ENCODE measurements at places on chromosomes 7 and 10.

DNA sequence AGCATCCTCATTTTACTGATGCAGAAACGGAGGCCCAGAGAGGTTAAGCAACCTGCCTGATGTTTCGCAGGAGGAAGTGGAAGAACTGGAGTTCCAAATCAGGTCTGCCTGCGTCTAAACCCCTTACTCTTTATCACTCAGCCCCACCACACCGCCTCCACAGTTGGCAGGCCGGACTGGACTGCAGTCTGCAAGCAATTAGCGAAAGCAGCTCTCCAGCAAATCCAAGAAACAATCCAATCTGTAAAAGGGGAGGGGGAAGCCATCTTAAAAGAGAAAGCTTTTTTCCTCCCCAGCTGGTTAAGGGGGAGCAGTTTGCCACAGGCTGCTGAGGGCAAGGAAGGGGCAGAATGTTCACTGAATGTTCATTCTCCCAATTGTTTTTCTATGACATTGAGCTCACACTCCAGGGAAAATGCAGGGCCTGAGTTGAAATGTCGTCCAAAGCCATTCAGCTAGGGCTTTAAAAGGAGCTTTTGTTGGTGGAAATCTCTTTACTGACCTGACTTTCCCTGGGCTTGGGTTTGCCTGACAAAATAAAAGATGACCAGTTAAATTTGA lies 350.1 kb downstream of the RNLS start:
- DNase-seq = no peak

DNA sequence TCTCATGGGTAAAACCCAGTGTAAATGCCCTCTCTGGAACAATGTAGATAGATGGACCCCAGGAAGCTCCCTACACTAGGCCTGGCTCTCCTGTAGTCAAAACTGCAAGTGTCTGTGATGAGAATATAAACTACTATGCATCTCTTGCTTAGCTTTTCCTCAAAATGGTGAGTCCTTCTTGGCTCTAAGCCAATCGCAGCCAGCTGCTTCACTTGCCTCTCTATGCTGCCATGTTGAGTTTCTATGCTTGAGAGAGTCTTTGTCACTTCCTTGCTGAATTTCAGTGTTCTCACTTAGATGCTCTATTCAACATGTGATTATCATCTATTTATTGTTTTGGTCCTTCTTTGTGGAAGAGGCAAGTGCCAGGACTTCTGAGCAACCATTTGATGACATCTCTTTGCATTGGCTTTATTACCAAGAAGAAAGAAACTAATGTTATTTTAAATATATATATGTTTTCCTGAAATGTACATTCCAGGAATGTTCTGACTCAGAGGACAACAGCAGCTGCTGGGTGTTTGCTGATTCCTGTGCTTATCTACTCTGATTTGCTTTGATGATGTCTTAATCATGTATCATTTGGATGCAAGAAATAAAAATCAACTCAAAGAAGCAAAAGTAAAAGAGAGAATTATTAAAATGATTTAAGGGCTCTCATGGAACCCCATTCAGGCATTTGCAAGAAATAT lies 16.6 kb downstream of the TAS2R40 start:
- DNase-seq = no peak

GRCh38 chr10:124047427-124048152 lies 45.8 kb downstream of the CHST15 start:
- no peak for DNase-seq

- no peak for DNase-seq
Observed at GRCh38 chr10:78634835-78635234, 433.9 kb upstream of the ZMIZ1 start.

DNA sequence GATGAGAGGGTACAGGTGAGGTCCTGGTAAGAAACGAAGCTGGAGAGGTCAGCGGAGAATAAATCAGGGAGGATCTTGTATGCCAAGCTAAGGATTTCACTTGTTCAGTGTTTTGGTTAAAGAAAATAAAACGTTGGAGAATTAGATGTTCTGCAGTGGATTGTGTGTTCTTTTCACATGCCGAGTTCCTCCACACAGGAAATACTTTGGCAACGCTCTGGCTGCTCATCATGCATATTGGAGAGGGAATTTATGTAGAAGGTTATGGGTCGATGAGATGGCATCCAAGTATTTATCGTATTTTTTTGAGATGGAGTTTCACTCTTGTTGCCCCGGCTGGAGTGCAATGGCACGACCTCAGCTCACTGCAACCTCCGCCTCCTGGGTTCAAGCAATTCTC lies 11.0 kb downstream of the RPS24 start:
- DNase-seq = no peak

DNA sequence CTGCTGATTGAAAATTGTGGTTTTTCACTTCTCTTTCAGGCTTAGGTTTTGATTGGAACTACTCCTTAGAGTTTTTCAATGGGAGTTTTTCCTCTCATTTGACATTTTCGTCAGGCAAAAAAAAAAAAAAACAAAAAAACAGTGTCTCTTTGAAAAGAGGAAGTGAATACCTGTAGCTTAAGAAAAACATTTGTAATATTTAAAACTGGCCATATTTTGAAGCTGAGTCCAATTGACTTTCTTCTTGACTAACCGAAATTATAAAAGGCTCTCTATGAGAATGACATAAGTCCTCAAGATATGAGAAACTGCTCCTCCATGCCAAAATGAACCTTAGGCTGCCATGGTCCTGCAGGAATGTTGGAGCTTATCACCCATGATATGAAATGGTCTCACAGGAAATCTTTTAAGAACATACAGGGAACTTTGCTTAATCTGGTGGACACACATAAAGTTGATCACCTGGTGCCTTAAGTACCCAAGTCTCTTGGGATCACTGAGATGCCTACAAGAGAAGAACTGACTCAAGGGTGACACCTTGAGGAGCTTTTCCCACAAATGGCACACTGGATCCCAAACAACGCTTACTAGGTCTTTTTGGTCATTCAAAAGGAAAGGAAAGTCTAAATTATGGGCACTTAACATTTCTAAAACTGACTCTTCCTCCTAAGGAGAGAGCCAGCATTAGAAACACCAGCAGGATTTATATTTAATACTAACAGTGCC lies 263.4 kb downstream of the CDC14C start:
- DNase-seq = no peak

DNA sequence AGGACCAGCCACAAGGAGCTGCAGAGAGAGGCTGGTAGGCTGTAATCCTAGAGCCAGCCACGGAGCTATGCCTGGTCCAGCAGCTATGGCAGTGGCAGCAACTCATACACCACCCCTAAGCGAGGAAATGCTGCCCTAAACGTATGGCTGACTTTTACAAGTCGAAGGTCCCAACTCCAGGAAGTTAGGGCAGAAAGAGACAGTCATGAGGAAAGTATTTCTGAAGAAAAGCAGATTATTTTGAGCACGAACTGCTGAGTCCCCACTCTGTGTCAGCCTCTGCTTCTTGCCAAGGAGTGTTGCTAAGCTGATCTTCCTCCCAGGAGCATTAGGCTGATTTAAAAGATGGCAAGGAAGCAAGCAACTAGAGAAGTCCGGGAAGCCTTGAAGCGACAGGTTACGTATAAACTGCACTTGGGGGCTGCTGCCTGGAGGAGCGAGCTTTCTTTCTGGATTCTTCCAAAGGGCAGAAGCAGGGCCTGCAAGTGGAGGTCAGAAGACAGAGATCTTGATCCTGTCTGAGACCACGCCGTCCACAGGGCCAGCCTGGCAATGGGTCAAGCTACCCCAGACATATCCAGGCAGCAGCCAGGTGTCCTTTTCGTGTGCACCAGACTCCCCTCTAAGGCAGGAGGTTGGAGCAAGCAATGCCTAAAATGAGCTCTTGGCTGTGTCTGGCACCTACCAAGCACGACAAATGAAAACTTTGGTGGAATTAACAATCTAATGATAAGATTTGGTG lies 39.4 kb downstream of the PLXNA4 start:
- DNase-seq = no peak

DNA sequence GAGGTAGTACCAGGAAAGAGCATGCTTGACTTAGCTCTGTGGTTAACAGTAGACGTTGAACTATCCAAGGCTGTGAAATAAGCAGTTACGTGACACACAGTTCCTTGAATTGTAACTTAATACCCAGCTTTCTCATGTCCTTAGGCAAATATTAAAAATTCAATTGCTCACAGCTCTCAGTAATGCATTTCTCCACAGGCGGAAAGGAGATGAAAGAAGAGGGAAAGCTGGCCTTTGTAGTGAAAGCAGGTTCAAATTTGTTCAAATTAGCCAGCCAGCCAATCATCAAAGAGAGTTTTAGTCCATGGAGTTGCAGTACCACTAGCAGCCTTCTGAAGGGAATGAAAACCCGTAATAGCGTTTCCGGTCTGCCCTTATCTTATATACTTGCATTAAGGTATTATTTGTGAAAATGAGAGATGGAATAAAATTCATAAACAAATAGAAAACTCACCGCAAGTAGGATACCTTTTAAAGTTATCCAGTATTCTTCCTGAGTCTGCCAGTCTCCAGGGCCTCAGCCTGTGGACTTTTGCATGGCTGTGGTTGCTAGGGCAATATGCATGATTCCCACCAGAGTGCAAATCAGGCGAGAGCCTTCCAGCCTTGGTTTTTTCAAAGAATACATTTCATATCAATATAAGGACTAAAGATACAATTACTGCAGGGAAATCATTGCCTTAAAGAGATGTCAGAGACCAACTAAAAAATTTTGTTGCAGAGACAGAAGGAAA lies 795.5 kb downstream of the TNS3 start:
- DNase-seq = no peak

DNA sequence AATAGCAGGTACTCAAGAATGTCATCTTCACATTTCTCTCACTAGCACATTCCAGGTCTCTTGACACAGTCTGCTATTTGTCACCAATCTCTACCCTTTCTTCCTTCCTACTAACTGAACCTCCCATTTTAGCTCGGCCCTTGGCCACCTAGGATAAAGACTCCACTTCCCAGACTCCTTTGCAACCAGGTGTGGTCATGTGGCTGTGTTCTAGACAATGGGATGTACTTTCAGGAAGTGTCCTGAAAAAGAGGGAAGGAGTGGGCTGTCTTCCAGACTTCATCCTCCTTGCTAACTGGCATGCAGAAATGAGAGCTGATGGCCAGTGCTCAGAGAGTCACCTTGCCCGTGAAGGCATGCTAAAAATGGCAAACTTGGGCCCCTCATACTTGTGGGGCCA lies 139.2 kb downstream of the AMPH start:
- no peak for DNase-seq

DNA sequence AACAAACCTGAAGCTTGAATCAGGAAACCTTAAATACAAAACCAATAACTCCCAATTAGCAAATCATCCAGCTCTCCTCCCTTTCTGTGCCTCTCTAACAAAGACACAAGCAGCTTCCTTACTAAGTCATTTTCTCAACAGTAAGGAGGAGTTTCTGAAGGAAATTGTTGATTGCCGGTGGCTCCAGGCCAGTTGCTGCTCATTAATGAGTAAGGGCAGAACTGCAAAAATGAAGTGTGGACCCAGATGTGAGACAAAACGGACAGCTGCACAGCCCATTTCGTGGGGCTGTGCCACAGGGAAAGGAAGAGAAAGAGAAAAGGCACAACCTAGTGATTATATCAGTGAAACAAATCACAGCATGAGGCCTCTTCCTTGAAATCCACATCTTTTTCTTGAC lies 42.8 kb upstream of the RHOBTB1 start:
- DNase-seq = no peak

DNA sequence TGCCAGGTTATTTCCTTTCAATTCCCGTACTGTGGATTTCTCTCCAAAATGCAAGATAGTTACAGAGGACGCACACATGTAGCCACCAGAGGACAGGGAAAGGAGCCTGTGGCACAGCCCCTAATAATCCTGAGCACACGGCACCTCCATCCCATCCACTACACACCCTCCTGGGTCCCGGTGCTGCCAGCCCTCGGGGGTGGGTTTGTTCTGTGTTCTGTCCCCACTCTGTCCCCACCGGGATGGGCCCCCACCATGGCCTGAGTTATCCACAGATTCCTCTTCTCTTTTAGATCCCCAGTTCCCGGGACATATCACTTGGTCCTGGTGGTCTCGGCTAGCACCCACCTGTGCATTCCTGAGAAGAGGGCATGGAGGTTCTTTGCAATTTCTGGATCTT lies 196.9 kb upstream of the PPP2R2D start:
- no peak for DNase-seq

DNA sequence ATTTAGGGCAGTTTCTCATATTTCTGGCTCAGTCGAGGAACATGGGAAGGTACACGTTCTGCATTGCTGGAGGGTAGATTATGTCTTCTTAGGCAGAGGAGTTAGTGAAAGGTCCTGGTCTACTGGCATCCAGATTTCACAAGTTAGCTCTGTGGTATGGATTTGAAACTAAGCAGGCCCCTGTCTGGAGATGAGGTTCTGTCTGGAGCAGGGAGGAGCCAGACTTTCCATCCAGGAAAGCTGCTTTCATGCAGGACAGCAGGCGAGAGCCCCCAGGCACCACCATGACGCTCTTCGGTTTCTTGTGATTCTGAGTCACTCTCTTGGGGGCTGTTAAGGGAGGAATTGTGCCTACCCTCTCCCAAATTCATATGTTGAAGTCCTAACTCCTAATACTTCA lies 184.3 kb downstream of the KIAA1217 start:
- no peak for DNase-seq

DNA sequence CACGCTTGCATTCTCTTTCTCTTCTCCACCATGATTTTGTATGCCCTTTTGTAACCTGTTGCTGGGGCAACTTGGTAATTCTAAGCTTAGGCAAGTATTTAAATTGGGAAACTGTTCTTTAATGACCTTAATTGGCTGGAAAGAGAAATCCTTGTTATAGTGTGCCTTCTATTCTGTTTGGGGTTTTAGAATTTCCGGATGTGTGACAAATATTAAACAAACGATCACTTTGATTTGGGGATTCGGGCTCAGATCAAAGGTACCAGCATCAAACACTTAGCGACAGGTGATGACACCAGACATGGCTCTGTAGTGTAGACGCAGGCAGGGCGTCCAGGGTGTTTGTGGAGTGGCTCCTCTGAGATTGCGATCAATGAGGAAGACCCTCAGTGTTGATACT lies 55.0 kb downstream of the RAB11FIP2 start:
- DNase-seq = no peak

DNA sequence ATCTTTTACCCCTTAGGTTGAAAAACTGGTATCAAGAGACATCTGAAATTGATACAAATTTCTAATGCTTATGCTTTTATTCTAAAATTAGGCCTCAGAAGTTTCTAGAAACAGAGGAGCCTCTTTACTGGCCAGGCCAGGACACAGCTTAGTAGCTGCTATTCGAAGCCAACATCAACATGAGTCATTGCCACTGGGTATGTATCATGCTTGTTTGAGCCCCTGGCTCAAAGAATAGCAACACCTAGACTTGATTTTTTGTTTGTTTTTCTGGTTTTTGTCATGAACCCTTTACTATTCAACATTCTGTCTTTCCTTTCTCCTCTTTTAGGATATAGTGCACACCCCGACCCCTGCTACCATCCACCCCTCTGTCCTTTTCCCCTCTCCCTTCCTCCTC lies 90.9 kb upstream of the STK17A start:
- no peak for DNase-seq

GRCh38 chr10:36534471-36535002 lies 590.9 kb upstream of the ANKRD30A start:
- no peak for DNase-seq

- no peak for DNase-seq
Observed at GRCh38 chr7:38756521-38756920, 125.3 kb upstream of the AMPH start.

DNA sequence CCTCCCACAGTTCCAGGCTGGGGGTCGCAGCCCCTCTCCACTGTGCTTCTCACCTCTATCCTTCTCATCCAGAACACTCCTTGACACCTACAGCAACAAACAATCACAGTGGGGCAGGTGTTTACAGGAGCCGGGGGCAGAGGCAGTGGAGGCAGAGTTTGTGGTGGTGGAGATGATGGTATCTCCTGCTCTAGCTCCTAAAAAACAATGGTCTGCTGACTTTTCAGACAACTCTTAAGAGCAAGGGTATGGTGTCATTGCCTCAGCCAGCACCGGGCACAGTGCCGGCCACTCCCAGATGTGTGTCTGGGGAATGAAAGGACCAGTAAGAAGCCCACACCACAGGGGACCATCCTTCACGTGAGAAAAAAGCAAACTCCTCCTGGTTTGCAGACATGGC lies 36.3 kb upstream of the ANTXRL start:
- DNase-seq = no peak

All from activated CD8-positive, alpha-beta memory T cell treated with anti-CD3 and anti-CD28 coated beads for 24 hours (primary cell).